Activated CD4-positive, alpha-beta T cell treated with anti-CD3 and anti-CD28 coated beads, Interleukin-2, amount 50 U/mL, for 48 hours (primary cell): ENCODE measurements at places on chromosomes 11 and 22.

DNA sequence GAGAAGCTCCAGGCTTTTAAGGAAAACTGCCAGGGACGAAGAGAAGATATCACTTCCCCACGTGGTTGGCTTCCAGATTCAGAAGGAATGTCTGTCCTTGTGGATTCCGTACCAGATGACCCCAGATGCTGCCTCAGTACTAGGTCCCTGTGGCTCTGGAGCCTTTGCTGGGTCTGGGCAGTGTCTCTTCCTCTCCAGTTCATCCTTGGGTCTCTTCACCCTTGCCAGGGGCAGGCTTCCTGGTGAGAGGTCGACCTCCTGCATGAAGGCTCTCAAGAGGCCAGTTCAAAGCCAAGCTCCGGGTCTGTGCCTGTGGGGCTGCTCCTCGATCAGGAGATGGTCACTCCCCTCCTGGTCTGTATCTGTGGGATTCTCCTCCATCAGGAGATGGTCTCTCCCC lies 74.7 kb upstream of the B3GAT1 start:
- no peak for DNase-seq

DNA sequence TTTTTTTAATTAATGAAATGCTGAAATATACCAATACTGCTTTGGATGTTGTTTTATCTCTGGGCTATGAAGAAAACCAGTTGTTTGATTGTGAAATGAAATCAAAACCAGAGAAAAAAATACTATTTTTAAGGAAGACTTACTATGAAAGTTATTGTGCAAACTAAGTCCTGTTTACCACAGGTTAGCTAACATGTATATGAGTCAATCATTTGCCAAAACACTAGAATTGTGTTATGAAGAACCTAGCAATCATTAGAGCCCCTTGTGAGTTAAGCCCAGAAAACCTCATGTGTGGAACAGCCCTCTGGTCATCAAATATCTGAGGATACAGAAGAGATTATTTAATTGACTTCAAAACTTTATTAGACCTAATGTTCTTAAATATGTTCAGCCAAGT lies 83.7 kb downstream of the FAT3 start:
- DNase-seq: no peak

DNA sequence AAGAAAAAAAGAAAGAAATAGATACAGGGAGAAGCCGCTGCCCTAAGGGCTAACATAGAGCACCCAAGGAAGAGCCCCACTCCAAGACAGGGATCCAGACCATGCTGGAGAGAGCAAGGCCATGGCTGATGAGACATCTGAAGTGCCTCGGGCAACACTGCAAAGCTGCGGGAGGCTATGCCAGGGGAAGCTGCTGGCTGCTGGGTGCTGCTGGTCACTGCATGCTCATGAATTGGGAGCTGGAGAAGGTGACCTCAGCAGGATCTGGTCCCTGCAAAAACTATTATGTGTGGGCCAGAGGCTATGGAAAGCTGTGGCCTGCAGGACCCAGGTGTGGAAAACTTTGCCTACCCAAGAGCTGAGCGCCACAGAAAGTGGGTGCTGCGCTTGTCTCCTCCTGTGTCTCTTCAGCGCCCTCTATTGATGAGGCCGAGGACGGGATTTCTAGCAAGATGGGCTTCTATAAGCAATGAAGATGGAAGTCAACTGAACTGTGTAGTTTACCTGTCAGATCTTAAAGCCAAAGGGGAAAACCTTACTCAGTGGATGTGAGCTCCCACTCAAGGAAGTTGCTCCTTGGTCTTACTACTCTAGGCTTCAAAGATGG lies 17.3 kb upstream of the SLC29A2 start:
- DNase-seq: peak; percentile 77

GRCh38 chr11:3058753-3059664 lies 1.8 kb upstream of the CARS1 start:
- DNase-seq: no peak

DNA sequence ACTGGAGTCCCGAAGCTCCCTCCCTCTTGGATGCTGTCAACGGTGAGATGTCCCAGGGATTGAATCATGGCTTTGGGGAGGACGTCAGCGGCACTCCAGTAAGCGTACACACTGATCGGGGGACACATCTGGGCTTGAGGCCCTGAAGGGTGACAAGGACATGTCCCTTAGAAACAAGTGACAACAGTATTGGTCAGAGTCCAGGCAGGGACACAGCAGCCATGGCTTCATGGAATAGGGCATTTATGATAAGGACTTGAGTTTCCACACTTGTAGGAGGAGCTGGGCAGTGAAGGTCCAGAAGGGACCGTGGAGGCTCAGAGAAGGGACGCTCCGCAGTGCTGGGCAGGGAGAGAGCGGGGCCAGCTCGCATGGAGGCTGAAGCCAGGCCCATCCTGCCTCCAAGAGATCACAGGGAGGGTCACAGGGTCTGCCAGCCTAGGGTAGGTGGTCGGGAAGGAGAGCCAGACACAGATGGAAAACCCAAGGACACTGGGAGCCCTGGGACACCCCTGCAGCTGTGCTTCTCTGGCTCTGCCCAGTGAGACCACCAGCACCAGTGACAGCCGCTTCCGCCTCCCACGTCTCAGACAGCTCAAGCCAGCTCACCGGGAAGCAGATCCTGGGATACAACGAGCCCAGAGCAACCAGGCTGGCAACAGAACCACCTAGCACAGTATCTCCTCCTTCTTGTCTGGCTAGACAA lies 22.9 kb upstream of the RFPL3 start:
- DNase-seq: no peak

GRCh38 chr11:111645657-111646316 lies 43.5 kb downstream of the SIK2 start:
- no peak for DNase-seq

DNA sequence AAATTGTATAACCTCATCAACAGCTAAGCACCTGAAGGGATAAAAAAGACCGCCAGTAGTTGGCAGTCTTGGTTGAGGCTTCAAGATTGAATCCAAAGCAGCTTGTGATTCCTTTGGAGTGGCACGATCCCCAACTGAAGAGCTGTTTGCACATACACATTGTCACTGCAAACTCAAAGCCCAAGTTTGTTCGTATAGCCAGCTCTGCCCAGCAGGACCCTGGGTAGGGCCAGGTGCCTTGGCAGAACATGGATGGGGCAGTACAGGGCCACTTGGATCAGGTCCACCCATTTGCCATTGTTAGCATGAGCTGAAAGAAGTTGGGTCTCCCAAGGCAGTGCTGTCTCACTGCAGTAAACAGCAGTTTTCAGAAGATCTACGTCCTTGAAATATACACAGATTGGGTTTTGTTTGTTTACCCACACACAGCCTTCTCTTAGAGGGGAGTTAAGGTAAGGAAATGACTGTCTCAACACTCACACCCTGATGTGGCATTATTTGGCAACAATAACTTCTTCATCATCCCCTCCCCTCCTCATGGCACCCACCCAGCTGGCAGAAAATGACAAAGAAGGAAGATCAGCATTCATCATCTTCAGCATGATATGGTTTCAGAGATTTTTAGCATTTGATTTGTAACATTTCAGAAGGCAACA lies 132.9 kb downstream of the COMMD9 start:
- DNase-seq: no peak

- no peak for DNase-seq
Observed at GRCh38 chr11:70123711-70124110, 45.6 kb downstream of the ANO1 start.

GRCh38 chr11:125320347-125321076 lies 156.0 kb downstream of the PKNOX2 start:
- DNase-seq: no peak

- no peak for DNase-seq
Observed at GRCh38 chr11:88043149-88043548, 132.1 kb downstream of the RAB38 start.

DNA sequence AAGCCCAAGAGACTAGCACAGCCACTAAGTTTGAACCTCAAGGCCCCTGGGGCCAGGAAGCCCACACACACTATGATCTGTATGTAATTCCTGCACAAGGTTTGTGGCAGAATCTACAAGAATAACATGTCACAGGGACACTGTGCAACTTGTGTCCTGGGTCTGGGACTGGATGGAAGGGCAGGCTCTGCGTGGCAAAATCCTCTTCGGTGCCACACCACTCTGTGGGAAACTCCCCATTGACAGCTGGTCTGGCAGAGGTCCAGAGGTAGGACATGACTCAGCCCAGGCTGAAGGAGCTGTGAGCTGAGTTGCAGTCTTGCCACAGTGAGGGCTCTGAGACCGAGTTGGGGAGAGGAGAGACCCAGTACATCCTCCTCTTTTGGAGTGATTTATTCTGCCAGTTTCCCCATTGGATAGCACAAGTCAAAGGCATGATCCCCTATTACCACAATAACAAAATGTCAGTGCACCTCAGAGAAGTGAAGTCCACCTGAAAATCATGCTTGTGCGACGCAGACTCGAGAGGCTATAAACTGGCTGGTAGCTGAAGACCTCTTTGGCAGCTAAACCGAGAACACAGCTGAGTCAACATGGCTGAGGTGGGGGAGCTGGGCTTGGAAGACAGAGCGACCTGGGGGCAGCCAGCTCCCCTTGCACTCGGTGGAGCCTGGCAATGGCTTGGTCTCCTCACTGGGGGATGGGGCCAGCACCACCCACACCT lies 23.3 kb upstream of the SERPIND1 start:
- peak; percentile 56 for DNase-seq

- no peak for DNase-seq
Observed at GRCh38 chr11:128181984-128182383, 405.4 kb downstream of the ETS1 start.

GRCh38 chr22:17984114-17984513 lies 40.2 kb downstream of the MICAL3 start:
- no peak for DNase-seq

- no peak for DNase-seq
Observed at GRCh38 chr22:25406510-25407210, 157.8 kb upstream of the GRK3 start.

DNA sequence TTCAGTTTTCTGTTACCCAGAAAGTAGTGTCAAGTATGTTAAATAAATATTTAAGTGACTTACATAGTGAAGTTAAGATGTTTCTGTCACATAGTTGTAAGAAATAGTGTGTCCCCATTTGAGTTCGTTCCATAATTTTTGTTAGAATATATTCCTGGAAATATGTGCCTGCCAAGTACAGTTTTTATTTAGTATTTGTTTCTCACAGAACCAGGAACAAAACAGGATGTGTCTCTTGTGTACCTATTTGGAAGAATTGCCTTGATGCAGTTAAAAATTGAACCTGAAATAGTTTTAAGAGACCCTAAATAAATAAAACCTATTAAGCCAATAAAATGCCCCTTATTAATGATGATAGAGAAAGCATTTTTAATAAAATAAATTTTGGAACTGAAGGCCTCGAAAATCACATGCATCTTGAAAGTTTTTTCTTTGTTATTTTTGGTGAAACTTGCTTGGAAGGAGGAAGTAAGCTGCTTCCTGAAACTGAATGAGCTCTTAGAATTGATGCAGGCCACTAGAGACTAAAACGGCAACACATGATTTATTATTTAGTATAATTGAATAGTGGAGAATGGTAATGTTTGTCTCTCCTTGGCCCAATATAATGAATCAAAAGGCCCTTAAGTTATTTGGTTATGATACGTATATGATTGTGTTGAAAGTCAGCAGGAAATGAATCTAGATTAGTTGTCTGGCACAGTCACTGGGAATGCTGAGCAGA lies 55.9 kb downstream of the SWAP70 start:
- no peak for DNase-seq

DNA sequence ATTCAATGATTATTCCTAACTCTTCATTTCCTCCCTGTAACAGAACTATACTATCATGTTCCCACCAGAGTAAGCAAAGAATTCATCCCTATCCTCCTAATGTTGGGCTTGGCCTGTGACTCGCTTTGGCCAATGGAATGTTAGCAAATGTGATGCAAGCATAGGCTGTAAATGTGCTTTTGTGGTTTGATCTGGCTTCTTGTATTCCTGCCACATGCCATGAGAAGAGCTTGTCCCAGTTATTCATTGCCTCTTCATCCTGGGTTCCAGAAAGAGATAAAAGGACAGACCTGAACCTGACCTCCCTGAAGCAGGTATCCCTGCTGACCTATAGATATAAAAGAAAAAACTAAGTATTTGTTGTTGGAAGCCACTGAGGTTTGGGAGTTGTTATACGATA lies 51.0 kb downstream of the SYTL2 start:
- DNase-seq: no peak

GRCh38 chr11:67118181-67118766 lies 789 bp upstream of the KDM2A start:
- DNase-seq: peak; percentile 51

GRCh38 chr11:125348674-125349309 lies 147.3 kb downstream of the FEZ1 start:
- peak; percentile 49 for DNase-seq

DNA sequence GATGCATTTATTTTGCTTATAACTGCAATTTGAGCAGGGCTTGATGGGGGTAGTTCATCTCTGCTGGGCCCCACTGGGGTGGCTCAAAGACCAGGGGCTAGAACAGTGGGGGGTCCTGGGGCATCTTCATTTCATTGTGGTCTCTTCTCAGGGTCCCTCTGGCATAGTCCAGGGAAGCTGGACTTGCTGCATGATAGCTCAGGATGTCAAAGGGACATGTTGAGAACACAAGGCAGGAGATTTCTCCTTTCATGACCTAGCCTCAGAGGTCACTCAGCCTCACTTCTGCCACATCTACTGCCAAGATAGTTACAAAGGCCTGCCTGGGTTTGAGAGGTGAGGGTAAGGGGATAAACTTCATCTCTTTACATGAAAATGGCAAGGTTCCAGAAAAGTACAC lies 89.5 kb downstream of the CWC15 start:
- DNase-seq: no peak

- no peak for DNase-seq
Observed at GRCh38 chr11:114159320-114159719, 99.8 kb downstream of the ZBTB16 start.

DNA sequence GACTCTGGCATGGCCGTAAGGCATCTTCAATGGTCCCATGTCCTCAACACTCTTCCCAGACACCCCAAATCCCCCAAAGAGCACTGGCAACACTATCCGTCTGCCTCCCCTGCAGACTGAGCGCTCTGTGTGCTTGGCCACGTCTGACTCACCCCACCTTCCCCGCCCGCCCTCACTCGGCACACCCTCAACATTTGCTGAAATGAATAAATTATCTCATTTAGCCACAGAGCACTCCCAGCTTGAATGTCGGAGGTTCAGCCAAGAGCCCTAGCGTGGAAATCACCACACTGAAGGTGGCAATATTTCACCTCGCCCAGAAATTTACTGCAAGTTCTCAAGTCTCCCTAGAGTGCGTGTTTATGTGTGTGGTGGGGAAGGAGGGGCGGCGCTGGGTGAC lies 46.6 kb upstream of the TCF20 start:
- DNase-seq: peak; percentile 57

DNA sequence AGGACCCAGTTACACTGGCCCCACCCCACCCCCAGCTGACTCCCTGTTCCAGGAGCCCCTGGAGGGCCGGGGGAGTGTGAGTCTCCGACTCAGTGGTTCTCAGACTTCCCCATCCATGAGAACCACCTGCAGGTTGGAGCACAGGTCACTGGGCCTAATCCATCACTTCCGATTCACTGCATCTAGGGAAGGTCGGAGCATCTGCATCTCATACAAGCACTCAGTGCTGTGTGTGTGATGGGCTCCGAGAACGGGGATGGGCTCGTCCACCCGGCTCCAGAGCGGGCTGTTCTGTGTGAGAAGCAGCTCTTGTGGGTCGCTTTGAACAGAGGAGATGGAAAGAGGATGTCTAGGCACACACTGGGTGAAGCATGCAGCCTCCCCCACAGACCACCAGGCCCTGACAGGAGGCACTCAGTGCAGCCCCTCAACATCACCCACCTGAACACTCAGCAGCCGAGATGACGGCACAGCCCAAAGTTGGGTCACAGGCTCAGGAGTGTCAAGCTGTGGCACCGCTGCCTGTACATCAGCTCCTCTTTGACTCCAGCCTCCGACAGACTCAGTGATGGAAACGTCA lies 541.4 kb downstream of the BRD1 start:
- DNase-seq: no peak
